ENCODE measurements at places on chromosomes 16 and 17.

DNA sequence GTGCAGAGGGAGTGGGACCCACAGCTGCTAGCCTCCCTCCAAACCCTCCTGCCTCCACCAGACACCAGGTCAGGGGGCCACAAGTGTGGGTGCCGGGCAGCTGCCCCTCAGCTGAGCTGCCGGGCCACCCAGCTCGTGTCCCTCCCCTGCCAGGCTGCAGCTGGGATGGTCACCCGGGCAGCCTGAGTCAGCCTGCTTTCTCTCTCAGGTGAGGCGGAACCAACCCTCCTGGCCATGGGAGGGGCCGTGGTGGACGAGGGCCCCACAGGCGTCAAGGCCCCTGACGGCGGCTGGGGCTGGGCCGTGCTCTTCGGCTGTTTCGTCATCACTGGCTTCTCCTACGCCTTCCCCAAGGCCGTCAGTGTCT lies 6.9 kb downstream of the SLC16A3 start:
- DNase-seq = no peak

DNA sequence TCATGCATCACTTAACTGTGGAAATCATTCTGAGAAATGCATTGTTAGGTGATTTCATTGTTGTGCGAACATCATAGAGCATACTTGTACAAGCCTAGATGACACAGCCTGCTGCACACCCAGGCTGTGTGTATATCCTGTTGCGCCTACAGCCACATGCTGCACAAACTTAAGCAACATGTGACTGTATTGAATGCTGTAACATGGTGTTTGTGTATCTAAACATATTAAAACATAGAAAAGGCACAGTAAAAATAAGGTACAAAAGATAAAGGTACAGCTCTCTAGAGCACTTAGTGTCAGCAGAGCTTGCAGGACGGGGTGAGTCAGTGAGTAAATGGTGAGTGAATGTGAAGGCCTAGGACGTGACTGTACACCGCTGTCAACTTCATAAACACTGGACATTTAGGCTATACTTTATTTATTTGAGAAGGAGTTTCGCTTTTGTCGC lies 11.9 kb downstream of the FOXK2 start:
- DNase-seq = no peak

GRCh38 chr17:80223142-80223815 lies 3.1 kb downstream of the SLC26A11 start:
- DNase-seq = no peak

- DNase-seq = no peak
Observed at GRCh38 chr16:31451681-31452351, 7.5 kb upstream of the ARMC5 start.

GRCh38 chr16:30040221-30040620 lies 9.2 kb upstream of the TLCD3B start:
- DNase-seq = no peak

DNA sequence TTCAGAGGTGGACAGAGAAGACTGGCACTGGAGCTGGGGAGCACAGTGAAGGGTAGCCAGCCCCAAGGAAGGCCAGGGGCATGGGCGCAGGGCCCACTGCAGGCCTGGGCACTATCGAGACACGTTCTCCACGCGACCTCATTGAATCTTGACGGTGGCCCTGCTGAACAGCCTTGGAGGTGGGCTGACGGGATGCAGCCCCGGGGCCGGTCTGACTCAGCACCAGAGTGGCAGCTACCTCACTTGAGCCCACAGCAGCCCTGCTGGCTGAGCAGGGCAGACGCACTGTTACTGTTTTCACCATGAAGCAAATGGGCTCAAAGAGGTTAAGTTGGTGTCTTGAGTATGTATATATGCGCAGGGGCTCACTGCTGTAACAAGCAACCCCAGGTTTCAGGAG lies 78.8 kb upstream of the FOXF1 start:
- DNase-seq = no peak

DNA sequence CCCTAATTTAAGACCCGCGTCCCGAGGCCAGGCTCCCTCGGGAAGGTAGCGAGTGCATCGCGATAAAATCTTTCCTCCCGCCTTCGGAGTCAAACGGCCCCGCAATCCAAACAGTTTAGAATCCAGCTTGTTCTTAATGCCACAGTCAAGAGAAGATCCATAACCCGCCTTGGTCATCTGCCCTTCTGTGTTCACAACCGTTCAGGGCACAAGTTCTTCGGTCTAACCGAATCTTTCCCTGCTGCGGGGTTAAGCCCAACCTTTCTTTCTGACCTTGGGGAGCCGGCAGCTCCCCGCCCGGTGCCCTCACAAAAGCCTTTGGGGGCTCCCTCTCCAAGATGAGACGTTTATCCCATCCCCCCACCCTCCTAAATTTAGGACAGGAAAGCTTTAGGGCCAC lies 30.3 kb downstream of the CPSF4L start:
- DNase-seq = no peak

DNA sequence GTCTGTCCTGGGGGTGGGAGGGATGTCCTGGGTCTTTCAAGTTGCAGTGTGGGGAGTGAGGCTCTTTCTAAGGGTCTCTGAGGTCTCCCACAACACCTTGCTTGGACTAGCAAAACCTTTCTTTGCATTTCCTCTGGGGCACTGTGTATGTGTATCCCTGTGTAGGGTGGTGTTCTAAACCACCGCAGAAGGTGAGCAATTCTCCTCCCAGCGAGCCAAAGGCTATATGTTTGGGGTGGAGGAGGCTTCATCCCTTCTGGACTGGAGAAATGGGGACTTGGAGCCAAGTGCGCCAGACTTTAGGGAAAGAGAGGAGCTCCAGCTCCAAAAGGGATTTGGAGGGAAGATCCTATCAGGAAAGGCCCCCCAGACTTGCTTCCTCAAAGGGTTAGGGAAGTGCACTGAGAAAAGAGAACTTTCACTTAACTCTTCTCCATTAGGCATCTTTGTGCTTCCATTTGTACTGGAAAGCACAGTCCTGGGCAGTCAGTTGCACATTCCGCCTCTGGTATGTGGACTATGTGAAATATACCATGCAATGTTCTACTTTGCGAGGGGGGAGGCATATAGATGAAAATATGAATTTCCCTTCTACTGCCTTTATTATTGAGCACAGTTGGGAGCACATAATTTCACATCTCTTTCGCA lies 18.9 kb upstream of the HOXB9 start:
- no peak for DNase-seq

DNA sequence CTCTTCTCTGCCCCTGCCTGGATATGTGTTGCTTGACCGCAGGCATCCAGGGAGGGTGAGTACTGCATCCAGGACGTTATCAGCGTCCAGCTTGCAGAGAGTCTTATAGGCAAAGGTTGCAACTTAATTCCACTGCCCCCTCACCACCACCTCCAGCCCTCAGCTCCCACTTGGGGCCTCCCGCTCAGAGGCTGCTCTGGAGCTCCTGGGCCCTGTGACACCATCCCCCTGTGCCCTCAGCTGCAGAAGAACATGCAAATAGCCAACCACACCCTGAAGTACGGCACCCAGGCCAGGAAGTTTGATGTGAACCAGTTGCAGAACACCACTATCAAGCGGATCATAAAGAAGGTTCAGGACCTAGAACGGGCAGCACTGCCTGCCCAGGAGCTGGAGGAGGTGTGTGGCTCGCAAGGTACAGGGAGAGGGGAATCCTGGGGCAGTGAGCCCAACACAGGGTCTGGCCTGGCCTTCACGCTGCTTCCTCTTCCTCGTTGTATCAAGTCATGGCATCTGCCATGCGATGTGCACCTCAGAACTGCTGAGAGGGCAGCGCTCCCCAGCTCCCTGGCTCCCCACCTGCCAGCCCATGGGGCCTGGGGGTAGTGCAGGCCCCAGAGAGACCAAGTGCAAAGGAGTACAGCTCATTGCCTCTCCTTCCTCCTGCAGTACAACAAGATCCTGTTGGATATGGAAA lies 9.6 kb downstream of the ACE start:
- DNase-seq = no peak

- DNase-seq = peak; percentile 61
Observed at GRCh38 chr17:76000016-76000754, 470 bp upstream of the CDK3 start.

GRCh38 chr17:80460429-80460834 lies 16.0 kb downstream of the NPTX1 start:
- no peak for DNase-seq

DNA sequence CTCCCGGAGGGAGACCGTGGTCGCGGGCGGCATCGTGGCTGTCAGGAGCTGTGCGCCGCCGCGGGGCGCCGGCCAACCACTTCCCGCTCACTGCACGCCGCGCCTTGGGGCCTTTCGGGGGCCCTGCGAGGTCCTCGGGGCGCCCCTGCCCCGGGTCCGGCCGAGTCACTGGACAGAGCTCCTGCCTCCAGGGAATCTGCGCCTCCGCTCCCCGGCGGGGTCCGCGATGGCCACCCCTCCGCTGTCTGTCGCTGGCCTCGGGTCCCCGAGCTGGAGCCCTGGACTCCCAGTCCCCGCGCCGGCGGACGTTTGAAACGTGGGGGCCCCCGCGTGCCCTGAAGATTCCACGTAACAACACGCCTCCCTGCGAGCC lies at the start of gene QRICH2:
QRICH2 (minus strand) TSS at position 311 of the 373 bp plus-strand sequence; CDS start at position 33, 278 bp downstream.
- no peak for DNase-seq

DNA sequence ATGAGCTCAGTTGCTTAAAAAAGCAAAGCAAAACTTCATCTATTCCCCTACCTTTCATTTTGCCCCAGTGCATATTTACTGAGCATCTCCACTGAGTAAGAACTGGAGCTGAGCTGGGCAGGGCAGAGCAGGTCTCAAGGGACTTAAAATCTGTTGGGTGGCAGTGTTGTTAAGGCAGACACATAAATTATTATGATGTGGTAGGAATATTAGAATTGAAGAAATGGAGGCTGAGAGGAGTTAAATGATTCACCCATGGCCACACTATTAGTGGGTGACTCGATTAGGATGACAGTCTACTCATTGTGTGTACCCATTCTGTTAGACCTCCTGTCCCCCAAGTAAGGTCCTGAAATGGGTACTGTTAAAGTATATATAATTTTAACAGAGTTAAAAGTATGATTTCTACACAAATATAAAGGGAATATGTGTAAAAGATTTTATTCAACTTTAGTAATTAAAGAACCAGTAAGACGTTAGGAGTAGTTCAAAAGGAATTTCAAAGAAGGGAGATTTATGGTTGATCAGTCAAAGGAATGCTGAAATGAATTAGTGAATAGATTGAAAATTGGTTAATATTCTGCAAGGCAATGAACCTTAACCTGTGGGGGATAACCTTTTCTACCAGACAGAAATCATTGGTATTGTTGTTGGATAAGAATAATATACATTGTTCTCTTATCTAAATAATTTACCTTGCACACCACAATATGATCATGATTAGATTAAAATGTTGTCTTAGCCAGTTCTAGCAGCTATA lies 17.5 kb downstream of the ITGB3 start:
- no peak for DNase-seq

GRCh38 chr16:81813648-81814047 lies 34.6 kb downstream of the PLCG2 start:
- DNase-seq = no peak

GRCh38 chr16:85961988-85962915 lies 63.3 kb downstream of the IRF8 start:
- DNase-seq = no peak

- peak; percentile 79 for DNase-seq
Observed at GRCh38 chr17:63998050-63998720, at the start of gene PRR29. TSS of gene PRR29 (plus strand) at chr17:63998351. CDS start at chr17:63998365, 14 bp downstream.

GRCh38 chr16:69861292-69862030 lies 89.7 kb upstream of the CLEC18A start:
- DNase-seq = no peak

DNA sequence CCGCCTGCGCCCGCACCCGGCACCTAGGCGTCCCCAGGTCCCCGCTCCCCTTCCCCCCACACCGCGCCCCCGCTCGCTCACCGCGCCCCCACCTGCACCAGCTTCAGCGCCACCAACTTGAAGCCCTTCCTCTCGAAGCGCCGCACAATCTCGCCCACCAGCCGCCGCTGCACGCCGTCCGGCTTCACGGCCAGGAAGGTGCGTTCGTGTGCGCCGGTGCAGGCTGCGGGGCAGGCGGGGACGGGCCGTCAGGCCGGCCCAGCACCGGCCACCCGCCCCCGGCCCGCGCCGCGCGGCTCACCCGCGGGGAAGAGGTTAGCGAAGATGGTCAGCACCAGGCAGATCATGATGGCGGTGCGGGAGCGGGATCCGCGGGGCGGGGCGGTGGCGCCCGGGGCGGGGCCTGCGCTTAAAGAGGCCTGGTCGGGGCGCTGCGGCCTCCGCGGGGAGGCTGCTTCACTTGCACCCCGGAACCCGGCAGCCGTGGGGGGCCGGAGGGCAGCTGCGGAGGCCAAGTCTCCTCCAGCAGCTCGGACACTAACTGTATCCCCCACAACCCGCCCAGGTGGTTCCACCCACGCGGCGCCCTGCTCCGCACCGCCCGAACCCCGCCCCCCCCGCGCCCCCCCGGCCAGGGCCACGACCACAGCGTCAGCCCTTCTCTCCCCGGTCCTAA lies at the start of gene NME3:
NME3 (minus strand) TSS at position 356 of the 676 bp plus-strand sequence; CDS start at position 347, 9 bp downstream.
- peak; percentile 75 for DNase-seq

GRCh38 chr16:29700253-29700987 lies 21.4 kb downstream of the QPRT start:
- DNase-seq = peak; percentile 82

- DNase-seq = no peak
Observed at GRCh38 chr16:72996291-72997062, 51.5 kb downstream of the ZFHX3 start.

DNA sequence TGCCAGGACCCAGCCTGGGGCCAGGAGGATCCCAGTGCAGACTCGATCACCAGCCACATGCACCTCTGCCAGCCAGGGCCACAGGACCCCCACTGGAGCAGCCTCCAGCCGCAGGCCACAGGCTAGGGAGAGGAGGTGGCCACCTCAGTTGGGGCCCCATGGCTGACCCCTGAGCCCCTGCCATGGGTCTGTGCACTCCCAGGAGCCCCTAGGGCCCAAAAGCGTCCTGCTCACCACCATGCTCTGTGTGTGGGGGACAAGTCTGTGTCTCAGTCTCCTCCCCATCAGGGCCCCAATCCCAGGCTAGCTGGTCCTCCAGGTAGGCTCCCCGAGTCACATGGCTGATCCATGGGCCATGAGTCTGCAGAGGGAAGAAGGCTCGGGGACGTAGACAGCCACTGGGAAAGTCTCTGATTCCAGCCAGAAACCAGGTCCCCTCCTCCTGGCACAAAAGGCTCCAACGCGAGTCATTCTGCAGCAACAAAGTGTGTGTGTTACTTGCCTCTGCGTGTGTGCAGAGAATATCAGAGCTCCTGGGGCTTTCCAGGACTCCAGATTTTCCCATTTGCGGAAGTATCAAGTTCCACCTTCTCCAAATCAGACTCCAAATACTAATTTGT lies 6.1 kb upstream of the PRSS8 start:
- DNase-seq = no peak

DNA sequence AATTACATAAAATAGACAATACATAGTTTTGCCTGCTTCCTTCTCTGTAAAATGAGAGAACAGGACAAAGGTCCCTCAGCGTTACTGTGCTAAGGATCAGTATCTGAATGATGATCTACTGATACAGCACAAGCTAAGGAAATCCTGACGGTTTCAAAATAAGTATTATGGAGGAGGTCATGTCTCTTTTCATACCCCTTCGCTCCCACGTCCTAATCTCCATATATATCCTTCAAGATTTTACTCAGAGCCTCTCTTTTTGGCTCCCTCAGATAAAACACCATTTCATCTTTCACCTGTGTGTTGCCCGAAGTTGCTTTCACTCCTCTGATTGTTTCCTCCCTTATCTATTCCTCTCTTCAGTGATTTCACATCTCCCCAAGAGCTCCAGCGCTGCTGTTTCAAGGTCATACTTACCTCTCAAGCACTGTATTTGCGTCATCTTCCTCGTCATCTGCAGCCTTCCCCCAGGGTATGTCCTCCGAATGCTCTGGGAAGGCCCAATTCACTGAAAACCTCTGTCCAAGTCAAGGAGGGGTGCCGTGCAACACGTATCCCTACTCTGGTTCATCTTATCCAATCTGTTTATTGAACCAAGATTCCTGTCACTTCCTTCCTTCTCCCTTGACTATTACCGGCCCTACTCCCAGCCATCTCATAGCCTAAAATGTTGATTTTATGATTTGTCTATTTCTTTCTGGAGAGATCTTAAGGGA lies 1.2 kb upstream of the BLTP2 start:
- DNase-seq = no peak

GRCh38 chr17:29948448-29949215 lies 7.2 kb downstream of the EFCAB5 start:
- DNase-seq = no peak
